Activated naive CD4-positive, alpha-beta T cell treated with anti-CD3 and anti-CD28 coated beads for 36 hours (primary cell): ENCODE measurements at places on chromosomes 3 and 15. TPM values are rescaled to one million over a fixed set of nuclear protein-coding genes. Genes with fewer than 3 reads are reported as not detected.
A peak's percentile ranks its signal among the peaks of the same experiment; 100 is the strongest.

KLHDC8B gene
- 1.8 TPM for total RNA-seq

SNTN gene
- total RNA-seq: not detected

CCDC32 gene
- 25.4 TPM for total RNA-seq

ATP2B2 gene
- total RNA-seq: not detected

NCK1 gene
- 29.2 TPM for total RNA-seq

- DNase-seq: no peak
- peaks cover 33% of the 10 kb centered on the region for H3K36me3 ChIP-seq
- H3K4me1 ChIP-seq: peaks cover 29% of the 10 kb centered on the region
- no peak overlapping the region for H3K4me3 ChIP-seq
- no peaks in the 10 kb centered on the region for H3K27me3 ChIP-seq
These were observed 7.8 kb downstream of the RPS17 start for GRCh38 chr15:82532383-82532990.

DNA sequence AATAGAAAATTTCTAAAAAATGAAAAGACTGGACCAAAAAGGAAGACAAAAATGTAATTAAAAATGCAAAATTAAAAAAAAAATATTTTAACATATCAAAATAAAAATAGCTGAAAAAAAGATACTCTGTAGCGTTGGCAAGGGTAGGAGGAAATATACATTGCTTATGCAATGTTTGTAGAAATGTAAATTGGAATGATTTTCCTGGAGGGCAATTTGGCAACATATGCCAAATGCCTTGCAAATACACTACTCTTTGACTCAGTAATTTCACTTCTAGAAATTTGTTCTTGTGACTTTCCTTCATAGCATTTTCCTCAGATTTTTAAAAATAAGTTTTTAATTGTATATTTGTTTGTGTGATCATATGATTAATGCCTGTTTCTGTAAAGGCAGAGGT, 296.6 kb downstream of the ZNF621 start:
- no peak overlapping the region for H3K4me3 ChIP-seq
- no peaks in the 10 kb centered on the region for H3K4me1 ChIP-seq
- peaks cover 12% of the 10 kb centered on the region for H3K27me3 ChIP-seq
- H3K36me3 ChIP-seq: no peaks in the 10 kb centered on the region

GRCh38 chr3:48347500-48347899, 14.0 kb upstream of the SPINK8 start:
- H3K4me1 ChIP-seq: no peaks in the 10 kb centered on the region
- H3K27me3 ChIP-seq: no peaks in the 10 kb centered on the region
- DNase-seq: no peak
- no peaks in the 10 kb centered on the region for H3K36me3 ChIP-seq
- no peak overlapping the region for H3K4me3 ChIP-seq

DNA sequence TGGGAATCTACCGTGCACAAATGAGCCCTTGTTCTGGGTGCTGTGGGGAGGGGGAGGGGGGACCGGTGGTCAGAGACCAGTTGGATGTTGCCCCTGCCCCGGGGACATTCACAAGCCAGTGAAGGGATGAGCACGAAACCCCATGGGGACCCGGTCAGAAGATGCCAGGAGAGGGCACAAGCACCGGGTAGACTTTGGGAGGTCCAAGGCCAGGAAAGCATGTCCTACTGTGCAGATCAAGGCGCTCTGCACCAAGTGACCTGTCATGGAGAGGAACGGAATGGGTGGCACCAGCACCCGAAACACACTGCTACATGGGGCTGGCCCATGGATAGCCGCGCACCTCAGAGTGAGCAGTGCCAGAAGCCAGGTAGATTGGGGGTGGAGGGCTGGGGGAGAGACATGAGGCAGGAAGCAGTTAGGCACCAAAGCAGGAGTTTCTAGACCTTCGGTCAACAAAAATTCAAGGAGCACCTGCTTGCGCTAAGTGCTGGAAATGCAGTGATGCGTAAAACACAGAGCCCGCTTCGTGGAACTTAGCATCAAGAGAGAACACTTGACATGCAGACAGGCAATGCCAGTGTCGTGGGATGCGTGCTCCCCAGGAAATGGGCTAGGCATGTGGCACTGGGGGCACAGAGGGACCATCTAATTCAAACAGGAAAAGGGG, 99.1 kb downstream of the CPN2 start:
- no peaks in the 10 kb centered on the region for H3K36me3 ChIP-seq
- H3K4me3 ChIP-seq: no peak overlapping the region
- no peak for DNase-seq
- H3K27me3 ChIP-seq: no peaks in the 10 kb centered on the region
- H3K27ac ChIP-seq: no peak overlapping the region

GRCh38 chr3:32705232-32705631, 20.2 kb downstream of the CNOT10 start:
- H3K4me1 ChIP-seq: peaks cover 24% of the 10 kb centered on the region
- peaks cover 25% of the 10 kb centered on the region for H3K36me3 ChIP-seq
- no peak overlapping the region for H3K4me3 ChIP-seq
- no peak for DNase-seq
- no peaks in the 10 kb centered on the region for H3K27me3 ChIP-seq
- H3K27ac ChIP-seq: no peak overlapping the region

GRCh38 chr3:59235634-59236012, 185.8 kb upstream of the CFAP20DC start:
- H3K27me3 ChIP-seq: no peaks in the 10 kb centered on the region
- peak; percentile 74 for DNase-seq
- H3K4me3 ChIP-seq: no peak overlapping the region
- H3K36me3 ChIP-seq: peaks cover 5% of the 10 kb centered on the region
- H3K27ac ChIP-seq: no peak overlapping the region

DNA sequence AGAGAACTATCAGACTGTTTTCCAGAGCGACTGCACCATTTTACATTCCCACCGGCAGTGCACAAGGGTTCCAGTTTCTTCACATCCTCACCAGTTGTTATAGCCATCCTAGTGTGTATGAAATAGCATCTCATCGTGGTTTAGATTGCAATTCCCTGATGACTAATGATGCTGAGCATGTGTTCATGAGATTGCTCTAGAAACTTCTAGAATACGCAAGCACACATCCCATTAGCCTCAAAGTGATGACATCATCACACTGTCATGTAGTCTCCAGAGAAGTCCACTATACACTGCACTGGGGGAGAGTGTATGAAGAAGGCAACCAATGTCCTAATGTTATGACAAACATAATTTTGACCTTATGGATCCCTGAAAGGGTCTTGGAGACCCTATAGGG, 30.1 kb downstream of the FBLN2 start:
- H3K27ac ChIP-seq: no peak overlapping the region
- H3K27me3 ChIP-seq: no peaks in the 10 kb centered on the region
- H3K4me3 ChIP-seq: no peak overlapping the region

DNA sequence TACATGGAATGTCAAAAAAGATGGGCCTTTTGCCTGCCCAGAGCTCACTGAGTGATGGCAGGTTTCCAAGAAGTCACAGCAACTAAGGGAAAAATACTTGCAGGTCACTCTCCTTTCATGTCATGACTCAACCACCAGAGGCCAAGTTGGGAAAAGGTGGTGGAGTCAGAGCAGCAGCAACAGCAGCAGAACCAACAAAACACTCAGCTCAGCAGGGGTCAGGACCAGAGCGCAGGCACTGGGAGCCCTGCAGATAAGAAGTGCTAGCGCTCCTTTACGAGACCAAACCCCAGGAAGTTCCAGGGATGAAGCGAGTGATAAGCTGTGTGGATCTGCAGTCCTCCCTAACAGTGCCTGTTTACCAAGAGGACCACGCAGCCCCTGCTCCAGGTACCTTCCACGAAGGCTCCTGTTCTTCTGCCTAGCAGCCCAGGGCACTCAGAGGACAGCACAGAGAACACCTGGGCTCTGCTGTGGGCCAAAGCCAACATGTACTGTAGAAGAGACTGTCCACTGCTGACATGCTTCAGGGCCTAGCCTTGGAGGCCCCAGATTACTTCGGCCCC, 26.0 kb downstream of the POC1A start:
- DNase-seq: no peak
- H3K27me3 ChIP-seq: no peaks in the 10 kb centered on the region
- peaks cover 3% of the 10 kb centered on the region for H3K4me1 ChIP-seq
- no peak overlapping the region for H3K4me3 ChIP-seq
